IMR-90 (cell line): ENCODE measurements at places on chromosomes 12 and 14.

DNA sequence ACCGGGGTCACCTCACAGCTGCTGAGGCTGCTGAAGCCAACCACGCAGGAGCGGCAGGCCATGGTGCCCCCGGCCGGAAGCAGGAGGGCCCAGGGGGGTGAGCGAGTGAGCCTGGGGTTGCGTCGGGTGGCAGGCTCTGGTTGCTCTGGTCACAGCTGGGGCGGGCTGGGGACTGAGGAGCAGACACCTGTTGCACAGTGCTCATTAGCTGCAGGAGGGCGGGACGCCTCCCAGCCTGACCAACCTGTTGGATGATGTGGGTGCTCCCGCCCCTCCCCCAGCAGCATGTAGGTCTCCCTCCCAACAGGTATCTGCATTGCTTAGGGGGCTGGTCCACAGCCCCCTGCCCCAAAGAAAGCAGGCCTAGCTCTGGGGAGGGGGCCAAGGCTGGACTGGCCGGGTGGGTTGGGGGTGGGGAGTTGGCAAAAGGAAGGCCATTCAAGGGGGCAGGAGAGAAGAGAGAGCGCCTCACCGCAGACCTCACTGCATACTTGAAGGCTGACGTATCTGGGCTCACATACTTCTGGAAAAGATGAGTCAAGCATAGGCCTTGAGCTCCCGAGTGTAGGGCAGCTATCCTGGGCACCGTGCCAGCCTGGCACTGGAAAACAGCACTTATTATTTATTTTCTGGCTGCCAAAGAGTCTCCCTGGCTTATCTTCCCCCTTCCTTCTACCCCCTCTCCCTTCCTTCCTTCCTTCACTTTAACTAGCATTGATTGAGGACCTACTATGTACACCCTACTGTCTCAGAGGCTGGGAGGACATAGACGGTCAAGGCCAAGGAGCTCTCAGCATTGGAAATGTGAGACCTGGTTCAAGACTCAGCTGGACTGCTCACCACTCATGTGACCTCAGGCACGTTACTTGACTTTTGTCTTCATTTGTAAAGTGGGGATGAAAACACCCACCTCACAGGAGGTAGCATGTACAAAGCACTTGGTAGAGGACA lies at the start of gene KRT80:
Gene KRT80, minus strand, starts transcription at position 174 of the 951 bp plus-strand sequence. Its CDS starts 112 bp downstream, at position 62.
- DNase-seq = peak; percentile 99

- DNase-seq = no peak
Measured at GRCh38 chr14:38960946-38961531, 142.0 kb downstream of the SEC23A start.

DNA sequence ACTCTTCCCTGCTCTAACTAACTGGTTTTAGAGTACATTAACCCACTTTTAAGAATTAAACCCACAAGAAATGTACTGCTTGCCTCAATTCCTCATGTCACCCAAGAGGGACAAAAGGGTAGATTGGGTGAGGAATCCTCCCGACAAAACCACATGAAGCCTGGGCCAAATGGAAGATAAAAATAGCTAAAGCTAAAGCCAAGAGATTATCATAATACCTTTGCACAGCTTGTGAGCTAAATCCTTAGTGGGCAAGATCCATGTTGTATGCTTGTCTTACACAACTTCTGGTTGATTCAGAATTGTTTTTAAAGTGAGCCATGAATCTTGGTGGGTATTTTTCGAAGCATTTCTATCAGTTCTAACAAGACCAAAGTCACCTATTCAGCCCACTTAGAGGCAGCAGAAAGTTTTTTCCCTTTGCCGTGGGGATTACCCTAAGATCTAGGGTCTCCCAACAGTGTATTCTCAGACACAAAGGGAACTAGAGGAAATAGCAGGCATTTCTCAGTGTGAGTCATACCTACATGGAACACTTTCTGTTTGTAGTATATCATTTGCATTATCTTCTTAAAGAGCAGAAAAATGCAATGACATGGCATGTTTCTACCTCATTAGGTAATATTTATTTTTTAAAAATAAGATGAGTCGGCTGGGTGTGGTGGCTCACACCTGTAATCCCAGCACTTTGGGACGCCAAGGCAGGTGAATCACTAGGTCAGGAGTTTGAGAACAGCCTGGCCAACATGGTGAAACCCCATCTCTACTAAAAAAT lies 616.6 kb downstream of the KCNH5 start:
- DNase-seq = peak; percentile 65

- DNase-seq = no peak
Measured at GRCh38 chr12:59122784-59123183, 202.5 kb upstream of the LRIG3 start.

DNA sequence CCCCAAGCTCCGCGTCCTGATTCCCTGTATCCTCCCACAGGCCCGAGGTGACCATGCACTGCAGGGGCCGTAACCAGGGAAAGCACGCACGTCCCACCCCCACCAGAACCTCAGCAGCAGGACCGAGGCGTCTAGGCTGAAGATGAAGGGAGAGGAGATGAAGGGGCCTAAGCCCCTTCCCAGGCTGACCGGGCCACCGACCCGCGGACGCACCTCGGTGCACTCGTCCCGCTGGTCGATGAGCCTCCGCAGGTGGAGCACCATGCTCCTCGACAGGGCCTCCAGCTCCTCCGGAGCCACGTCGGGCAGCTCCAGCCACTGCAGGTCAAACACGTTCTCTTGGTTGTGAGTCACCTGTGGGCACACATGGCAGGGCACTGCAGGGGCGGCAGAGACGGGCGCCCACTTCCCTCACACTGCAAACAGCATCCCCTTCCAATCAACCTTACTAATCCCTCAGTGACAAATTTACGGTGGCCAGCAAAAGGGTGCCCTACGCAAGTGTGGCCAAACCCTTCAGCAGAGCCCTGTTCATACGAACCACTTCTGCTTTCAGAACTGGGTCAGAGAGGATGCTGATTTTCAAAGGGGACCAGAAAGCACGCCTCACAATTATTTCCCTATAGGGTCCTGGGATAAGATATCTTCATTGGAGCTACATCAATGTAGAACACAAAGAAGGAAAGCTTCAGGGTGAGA lies 77.8 kb downstream of the CCDC88C start:
- DNase-seq = no peak

- no peak for DNase-seq
Measured at GRCh38 chr12:66929121-66929520, 250.2 kb upstream of the GRIP1 start.

GRCh38 chr12:34107016-34107415 lies 84.7 kb downstream of the ALG10 start:
- DNase-seq = no peak

GRCh38 chr12:108253540-108253939 lies 85.6 kb downstream of the CMKLR1 start:
- no peak for DNase-seq
